NCI-H2081 treated with DMSO at 0.1 percent for 48 hours (cell line): ENCODE measurements at places on chromosomes 5 and 9.

DNA sequence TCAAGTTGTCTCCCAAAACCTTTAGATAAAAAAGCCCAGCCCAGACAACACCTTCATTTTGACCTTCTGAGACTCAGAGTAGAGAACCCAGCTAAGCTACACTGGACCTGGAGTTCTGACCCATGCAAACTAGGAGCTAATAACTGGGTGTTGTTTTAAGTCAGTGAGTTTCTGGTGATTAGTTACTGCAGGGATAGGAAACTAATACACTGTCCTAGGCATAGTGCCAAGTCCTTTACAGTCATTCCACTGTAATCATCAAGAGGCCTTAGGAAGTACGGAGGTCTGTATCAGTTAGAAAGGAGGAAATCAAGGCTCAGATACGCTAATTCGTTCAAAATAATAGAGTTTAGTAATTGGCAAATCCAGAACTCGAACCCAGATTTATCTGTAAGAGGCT, 197.9 kb downstream of the KCTD16 start:
- DNase-seq: no peak

DNA sequence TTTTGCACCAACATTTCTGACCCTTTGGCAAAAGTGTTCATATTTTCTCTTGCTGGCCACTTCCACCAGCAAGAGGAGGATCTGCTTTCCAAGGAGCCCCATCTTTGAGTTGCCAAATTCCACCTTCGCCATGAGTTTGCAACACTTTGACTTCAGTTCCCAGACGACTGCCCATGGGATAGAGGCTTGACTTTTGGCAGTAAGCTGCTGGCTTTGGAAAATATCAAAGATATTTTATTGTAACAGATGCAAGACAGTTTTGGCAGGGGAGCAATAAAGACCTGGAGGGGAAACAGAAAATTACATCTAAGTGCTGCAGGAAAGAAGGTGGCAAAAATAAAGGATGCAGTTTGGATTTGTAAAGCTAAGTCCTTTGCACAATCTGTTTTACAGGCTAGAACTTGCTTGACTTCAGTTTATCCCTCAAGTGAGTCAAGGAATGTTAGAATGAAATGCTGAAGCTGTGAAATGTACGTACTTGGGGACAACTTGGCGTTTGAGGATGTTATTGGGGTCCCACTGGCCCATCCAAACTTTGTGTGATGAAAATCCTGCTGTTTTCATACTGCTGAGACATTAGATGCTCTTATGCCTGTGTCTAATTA, 232.9 kb downstream of the GOLPH3 start:
- no peak for DNase-seq

DNA sequence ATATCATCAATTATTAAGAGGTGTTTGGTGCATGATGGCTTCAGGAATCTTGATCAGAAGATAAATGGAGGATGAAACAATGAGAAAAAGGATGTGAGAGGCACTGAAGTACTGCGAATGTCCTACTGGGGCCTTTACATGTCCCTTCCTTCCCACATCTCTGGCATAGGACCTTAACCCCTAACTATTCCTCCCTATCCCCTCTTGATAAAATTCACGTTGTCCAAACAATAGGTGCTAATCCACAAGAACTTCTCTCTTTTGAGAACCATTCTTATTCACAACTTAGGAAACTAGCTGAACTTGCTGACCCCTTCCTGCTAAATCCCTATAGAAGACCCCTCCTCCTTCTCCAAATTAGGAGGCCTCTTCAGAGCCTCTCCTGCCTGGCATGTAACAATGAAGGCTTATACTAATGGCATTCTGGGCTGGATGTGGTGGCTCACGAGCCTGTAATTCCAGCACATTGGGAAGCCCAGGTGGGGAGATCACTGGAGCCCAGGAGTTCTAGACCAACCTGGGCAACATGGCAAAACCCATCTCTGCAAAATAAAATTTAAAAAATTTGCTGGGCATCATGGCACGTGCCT, 276.5 kb upstream of the SMARCA2 start:
- no peak for DNase-seq

DNA sequence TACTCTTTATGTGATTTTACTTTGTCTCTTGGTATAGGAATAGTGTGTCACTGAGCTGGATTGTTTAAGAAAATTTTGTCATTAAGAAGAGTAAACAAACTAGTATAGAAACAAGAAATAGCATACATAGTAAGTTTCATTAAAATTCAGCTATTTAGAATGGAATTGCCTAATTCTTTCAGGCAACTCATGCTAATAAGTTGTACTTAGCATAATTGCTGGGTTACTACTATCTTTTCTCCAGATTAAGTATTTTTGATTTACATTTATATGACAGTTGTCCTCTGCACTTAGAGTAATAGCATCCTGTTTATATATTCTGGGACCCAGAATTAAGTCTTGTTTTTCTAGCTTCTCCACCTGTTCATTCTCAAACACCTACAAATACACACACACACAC, 85.9 kb downstream of the PAM start:
- no peak for DNase-seq

- no peak for DNase-seq
Measured at GRCh38 chr9:133691626-133692363, 46.4 kb downstream of the SARDH start.

DNA sequence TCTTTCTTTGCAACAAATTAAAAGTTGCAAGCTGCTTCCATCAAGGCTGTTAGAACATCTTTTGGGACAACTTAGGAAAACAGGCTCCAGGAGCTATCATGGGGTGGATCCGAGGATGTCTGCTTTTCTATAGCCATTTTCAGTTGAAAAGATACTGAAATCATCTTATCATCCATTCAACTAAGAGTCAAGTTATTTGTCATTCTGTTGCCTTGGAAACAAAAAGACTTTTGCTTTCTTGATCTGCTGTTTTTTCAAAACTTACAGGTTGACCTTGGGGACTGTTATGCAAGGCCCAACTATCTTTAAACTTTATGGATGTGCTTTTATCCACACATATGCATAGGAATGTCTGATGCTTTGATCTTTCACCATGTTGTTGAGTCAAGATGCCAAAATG, 545.3 kb upstream of the DAP start:
- no peak for DNase-seq

GRCh38 chr9:109166171-109166770, 778 bp downstream of the FRRS1L start:
- no peak for DNase-seq

DNA sequence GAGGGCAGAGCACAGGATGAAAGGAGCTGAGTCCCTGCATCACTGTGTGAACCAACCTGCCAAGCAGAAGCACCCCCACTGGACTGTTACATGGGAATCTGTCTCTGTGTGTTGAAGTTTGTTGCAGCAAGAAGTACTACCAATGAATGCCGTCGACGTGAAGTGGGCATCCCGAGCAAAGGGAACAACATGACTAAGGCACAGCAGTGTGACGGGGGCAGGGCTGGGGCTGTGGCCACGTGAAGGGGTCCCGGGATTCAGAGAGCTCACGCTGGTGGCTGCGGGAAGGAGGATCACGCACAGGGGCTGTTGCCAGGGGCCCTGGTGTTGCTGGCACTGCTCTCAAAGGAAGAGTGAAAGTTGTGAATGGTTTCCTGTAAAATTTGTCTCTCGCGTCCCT, 27.5 kb upstream of the GABBR2 start:
- DNase-seq: no peak

DNA sequence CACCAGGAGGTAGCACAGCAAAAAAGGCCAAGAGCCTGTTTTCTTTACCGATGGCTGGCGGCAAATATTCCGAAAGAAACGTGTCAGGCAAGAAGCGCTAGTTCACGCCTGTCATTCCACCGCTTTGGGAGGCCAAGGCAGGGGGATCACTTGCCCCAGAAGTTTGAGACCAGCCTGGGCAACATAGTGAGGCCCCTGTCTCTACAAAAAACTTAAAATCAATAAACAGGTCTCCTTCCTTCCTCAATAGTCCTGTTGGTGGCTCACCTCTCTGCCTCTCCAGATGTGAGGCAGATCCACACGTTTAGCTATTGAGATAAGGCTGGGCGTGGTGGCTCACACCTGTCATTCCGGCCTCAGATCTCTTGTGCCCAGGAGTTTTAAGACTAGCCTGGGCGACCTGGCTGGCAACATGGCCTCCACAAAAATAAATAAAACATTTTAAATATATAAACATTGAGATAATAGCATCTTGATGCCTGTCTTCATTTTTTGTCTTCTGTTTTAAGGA, 1.3 kb upstream of the TMEM250 start:
- no peak for DNase-seq

- no peak for DNase-seq
Measured at GRCh38 chr5:149588936-149589335, 7.6 kb downstream of the ARHGEF37 start.

- no peak for DNase-seq
Measured at GRCh38 chr9:5518171-5518936, 8.0 kb downstream of the PDCD1LG2 start.

- DNase-seq: no peak
Measured at GRCh38 chr9:121557581-121558447, 58.2 kb upstream of the GGTA1 start.

GRCh38 chr5:145495196-145495595, 339.9 kb downstream of the PRELID2 start:
- no peak for DNase-seq

DNA sequence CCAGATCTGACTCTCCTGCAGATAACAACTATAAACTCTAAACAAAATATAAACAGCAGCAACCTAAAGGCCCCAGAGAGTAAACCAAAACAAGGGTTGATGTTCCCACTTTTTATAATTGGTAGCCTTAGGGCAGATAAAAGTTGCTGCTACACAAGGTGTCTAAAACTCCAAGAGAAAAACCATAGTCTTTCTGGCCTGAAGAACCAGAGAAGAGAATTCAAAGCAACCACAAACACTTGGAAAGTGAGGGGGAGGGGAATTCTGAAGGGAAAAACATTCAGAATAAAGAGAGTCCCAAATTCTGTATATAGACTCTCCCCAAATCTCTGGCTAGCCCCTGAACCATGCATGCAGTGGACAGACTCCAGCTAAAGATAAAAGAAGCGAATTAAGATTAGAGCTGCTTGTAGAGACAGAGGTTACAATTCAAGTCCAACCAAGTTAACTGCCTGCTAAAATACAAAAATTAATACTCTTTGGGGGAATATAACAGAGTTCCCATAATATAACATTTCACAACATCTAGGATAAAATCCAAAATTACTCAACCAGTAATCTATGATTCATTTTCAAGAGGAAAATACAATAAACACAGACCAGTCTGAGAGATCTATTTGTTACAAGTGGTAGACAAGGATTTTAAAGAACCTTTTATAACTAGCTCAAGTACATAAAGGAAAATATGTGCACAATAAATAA, 37.5 kb upstream of the RGMB start:
- DNase-seq: no peak

GRCh38 chr9:100108559-100108958, 9.5 kb downstream of the INVS start:
- DNase-seq: no peak

DNA sequence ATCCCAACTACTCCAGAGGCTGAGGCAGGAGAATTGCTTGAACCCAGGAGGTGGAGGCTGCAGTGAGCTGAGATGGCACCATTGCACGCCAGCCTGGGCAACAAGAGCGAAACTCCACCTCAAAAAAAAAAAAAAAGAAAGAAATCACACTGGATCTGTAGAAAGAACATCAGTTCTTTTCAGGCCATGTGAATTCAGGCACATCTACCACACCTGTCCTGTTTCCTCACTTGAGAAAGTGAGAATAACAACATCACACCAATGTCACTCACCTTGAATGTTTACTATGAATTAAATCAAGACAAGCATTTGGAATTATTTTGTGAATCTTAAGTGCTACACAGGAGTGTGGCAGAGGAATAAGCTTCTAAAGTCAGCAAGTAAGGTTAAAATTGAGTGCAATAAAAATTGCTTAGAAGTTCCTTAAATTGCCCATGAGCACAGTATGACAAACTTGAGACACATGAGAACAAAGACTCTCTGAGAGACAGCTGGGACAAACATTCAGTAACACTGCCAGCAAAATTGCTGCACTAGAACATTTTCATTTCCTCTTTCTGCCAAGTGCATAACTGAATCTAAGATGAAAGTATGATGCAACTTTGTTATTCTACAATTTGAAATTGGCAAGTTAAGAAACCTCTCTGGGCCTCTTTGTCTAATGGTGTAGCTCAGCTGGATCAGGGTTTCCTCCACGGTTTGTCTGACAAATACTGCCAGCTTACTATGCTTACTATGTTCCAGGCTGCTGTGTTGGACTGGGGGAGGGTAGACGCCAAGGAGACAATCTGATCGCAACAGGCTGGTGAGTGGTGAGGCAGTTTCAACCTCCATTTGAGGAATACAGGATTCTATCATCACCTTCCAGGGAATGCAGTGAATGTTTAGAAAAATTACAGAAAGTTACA, 1.9 kb upstream of the RIC1 start:
- DNase-seq: no peak

GRCh38 chr9:68827837-68828744, 123.1 kb downstream of the PIP5K1B start:
- DNase-seq: no peak

DNA sequence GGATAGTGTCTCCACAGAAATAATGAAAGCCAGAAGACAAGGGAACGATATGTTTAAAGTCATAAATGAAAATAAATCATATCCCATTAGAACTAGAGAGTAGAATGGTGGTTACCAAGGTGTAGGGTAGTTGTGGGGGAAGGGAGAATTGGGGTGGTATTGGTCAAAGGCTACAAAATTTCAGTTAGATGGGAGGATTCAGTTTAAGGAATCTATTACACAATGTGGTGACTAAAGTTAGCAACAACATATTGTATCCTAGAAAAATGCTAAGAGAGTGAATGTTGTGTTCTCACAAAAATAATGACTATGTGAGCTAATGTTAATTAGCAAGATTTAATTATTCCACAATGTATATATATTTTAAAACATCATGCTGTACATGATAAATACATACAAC, 27.8 kb upstream of the LARP1 start:
- DNase-seq: no peak

GRCh38 chr5:143011585-143011984, 241.4 kb downstream of the ARHGAP26 start:
- no peak for DNase-seq

DNA sequence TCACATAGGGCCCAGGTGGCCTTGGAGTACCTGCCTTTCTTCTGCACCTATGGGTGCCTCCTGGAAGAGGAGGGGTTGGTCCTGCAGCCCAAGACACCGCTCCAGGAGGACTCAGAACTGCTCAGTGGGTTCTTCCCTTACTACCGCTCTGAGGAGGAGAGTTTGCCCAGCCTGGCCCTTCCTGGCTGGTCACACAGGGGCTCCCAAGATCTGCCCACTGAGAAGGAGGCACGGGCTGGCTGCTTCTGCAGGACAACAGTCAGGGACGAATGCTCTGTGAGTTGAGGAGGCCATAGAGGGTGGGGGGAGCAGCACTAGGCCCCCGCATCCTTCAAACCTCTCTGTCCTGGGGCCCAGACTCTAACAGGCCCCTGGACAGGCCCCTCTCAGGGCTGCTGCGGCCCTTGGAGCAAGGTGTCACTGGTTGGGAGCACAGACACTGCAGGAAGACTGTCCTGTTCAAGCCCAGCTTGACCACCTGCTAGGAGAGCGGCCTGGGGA, 9.9 kb upstream of the SLC25A48 start:
- DNase-seq: no peak

DNA sequence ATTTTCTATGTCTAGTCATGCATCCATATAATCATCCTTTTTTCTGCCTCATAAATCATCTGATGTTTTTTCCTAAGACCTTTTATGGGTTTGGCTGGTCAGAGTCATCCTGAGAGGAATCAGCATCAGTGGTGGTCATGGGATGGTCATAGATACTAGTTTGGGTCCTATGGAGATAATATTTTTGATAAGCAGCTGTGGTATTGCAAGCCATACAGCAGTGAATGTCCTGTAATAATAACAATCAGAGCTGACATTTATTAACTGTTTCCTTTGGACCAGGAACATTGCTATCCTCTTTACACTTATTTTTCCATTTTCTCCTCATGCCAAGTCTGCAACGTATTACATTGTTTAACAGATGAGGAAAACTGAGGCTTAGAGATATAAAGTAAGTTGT, 83.1 kb downstream of the TEX10 start:
- no peak for DNase-seq
